ENCODE measurements at places on chromosomes 2 and 18.

GRCh38 chr2:202109737-202110184 is 36.7 kb downstream of the KIAA2012 start:
- DNase-seq: no peak

GRCh38 chr18:27750014-27750413 is 426.9 kb downstream of the CDH2 start:
- peak; percentile 88 for DNase-seq

DNA sequence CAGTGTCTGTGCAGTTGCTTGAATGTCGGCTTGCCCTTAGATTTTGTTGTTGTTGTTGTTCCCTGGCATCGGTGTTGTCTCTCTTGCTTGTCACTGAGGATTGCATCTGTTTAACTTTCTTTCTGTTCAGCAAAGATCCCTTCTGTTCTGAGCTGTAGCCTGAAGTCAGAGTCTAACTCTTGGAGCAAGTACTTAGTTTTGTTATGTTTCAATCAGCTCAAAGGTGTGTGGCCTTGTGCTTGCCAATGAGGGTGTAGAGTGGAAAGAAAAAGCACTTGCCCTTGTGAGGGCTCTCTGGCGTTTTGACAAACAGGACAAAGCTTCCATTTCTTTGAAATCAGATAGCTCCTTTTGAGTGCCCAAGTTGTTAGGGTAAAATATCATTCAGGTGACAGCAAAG is 757.1 kb upstream of the CDH7 start:
- DNase-seq: no peak

- no peak for DNase-seq
These were observed 40.0 kb downstream of the MERTK start for GRCh38 chr2:111938392-111938791.

GRCh38 chr18:27793013-27793785 is 383.7 kb downstream of the CDH2 start:
- no peak for DNase-seq
